ENCODE measurements at places on chromosomes 6 and 20. TPM values are rescaled to one million over a fixed set of nuclear protein-coding genes. Genes with fewer than 3 reads are reported as not detected.

The RHAG gene
- total RNA-seq = not detected

The SPAG4 gene
- 8.5 TPM for total RNA-seq

The MATN4 gene
- total RNA-seq = under 0.01 TPM

The THBD gene
- total RNA-seq = 8.4 TPM

The PBOV1 gene
- not detected for total RNA-seq

The HFE gene
- total RNA-seq = 6.4 TPM

The SCUBE3 gene
- total RNA-seq = under 0.01 TPM

The HAO1 gene
- total RNA-seq = not detected

The SLC22A16 gene
- total RNA-seq = under 0.01 TPM

The NOTCH4 gene
- 0.77 TPM for total RNA-seq

The CST2 gene
- total RNA-seq = not detected

The WDR27 gene
- total RNA-seq = 23.3 TPM

The MAS1 gene
- not detected for total RNA-seq

The KHDC1L gene
- not detected for total RNA-seq

The BPIFB4 gene
- total RNA-seq = not detected

The TRIM26 gene
- 22.5 TPM for total RNA-seq

The CST1 gene
- 3.6 TPM for total RNA-seq

The VGLL2 gene
- not detected for total RNA-seq

The PPIL6 gene
- total RNA-seq = 8.5 TPM

The BRD2 gene
- 75.6 TPM for total RNA-seq

The DEFB124 gene
- not detected for total RNA-seq

The NOX3 gene
- not detected for total RNA-seq

The PNPLA1 gene
- total RNA-seq = not detected

The C2 gene
- total RNA-seq = 27.2 TPM

The MACROD2 gene
- total RNA-seq = 1.0 TPM

The KIF25 gene
- total RNA-seq = 0.26 TPM

Measured in fibroblast of lung (primary cell).